Activated T-helper 1 cell treated with anti-CD3 and anti-CD28 coated beads, Interleukin-2, amount 50 U/mL, for 16 hours (primary cell): ENCODE measurements at places on chromosomes 7 and 10.

GRCh38 chr7:141161550-141162535 is 88.0 kb downstream of the TMEM178B start:
- DNase-seq = no peak

DNA sequence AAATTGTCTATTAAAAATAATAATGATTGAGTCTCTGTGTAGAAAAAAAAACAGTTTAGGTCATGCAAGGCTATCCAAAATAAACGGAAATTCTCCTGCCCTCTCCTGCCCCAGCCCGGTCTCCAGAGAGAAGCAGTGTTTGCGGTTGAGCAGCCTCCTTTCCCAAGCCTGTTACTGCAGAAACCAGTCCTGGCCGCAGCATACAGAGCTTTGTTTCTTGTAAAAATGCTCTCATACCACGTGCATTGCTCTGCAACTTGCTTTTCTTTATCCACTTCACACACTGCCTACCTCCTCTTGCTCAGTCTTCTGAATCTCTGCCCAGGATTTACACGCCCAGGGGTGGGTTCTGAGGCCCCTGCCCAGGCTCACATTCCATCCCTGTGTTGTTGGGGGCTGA is 34.4 kb upstream of the CUL1 start:
- no peak for DNase-seq

GRCh38 chr10:63666836-63667383 is 145.7 kb downstream of the REEP3 start:
- DNase-seq = no peak

- DNase-seq = no peak
Measured at GRCh38 chr10:119370111-119370741, 162.9 kb downstream of the GRK5 start.

DNA sequence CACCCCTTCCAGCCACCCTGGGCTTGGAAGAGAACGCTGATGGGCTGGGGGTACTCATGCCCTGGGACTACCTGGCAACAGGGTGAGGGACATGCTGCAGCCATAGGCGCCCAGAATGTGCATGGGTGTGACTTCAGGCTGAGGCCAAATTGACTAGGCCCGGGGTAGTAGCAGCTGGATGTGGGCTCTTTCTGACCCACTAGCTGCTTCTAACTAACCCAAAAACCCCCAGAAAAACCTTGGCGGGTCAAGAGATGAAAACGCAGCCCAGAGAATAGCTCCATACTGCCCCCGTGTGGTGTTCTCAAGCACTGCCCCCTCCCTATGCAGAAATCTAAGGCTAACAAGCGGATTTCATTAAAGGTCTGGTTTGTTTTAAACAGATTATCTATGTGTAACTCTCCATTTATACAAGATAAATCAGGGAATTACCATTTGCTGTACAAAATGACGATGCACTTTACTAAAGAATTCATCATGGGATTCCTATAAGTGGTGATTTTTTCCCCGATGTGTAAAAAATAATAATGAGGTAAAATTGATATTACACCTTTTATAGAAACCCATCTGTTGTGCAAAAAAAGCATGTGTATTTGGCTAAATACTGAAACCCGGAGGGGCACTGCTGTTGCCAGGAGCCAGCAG is 4.2 kb downstream of the SMARCD3 start:
- no peak for DNase-seq

GRCh38 chr10:1735562-1735961 is 1.8 kb downstream of the ADARB2 start:
- DNase-seq = no peak

GRCh38 chr7:79090543-79090942 is 362.9 kb downstream of the MAGI2 start:
- no peak for DNase-seq

GRCh38 chr10:127920306-127921074 is 13.6 kb downstream of the PTPRE start:
- no peak for DNase-seq

DNA sequence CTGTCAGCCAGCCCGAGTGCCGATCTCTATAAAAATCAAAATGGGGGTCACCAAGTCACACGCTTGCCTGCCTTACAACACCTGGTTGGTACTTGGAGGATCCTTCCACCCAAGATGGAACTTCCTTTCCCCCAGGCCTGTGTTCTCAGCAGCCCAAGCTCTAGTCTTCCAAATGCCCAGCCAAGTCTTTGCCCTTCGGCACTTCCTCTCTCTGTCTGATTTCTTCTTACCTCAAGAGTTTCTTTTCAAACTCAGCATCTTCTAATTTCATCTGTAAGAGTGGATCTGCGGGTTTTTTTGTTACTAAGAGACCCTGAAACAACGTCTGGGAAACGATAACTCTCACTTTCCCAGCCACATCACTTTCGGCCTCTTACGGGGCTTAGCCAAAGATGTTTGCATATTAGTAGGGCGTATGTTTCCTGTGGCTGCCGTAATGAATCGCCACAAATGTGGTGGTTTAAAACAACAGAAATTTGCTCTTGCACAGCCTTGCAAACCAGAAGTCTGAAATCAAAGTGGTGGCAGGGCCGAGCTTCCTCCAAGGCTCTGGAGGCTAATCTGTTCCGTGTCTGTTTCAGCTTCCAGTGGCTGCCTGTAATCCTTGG is 219.9 kb downstream of the TCF7L2 start:
- no peak for DNase-seq

DNA sequence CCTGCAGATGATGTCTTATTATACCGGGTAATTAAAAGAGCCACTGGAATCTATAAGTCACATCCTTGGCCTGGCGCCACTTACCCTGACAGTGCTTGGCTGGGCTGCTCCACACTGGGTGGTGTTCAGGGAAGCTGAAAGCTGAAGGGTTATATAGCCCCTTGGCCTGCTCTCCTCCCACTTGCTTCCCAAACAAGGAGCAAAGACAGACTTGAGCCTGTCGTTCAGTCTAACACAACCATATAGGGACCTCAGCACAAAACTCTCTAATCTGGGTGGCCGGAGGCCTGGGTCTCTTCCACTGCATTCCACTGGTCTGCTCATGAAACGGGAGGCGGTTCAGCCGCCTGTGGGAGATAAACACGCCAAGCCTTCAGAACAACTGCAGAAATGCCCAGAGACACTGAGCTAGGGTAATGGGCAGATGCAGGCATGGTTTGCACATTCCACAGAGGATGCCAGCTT is at the start of gene ACTA2:
TSS of gene ACTA2 (minus strand) at position 127 of the 465 bp plus-strand sequence. CDS start 3,843 bp downstream, outside the sequence.
- DNase-seq = no peak

GRCh38 chr7:131829947-131830558 is 273.6 kb upstream of the PODXL start:
- no peak for DNase-seq

- no peak for DNase-seq
Measured at GRCh38 chr7:17802056-17802455, 138.2 kb downstream of the SNX13 start.

DNA sequence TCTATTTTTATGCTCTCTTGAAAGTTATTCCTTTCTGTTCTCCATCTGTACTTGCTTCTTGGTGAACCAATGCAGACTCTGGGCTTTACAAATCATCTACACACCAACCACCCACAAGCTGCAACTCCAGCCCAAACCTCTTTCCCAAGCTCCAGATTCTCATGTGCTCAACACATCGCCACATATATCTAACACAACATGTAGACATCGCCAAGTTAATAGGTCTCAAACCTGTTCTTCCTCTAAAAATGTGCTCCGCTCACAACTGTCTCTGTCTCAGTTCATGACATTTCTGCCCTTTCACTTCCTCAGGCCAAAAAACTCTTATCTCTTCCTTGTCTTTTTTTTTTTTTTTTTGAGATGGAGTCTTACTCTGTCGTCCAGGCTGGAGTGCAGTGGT is 95.7 kb upstream of the EEPD1 start:
- no peak for DNase-seq

DNA sequence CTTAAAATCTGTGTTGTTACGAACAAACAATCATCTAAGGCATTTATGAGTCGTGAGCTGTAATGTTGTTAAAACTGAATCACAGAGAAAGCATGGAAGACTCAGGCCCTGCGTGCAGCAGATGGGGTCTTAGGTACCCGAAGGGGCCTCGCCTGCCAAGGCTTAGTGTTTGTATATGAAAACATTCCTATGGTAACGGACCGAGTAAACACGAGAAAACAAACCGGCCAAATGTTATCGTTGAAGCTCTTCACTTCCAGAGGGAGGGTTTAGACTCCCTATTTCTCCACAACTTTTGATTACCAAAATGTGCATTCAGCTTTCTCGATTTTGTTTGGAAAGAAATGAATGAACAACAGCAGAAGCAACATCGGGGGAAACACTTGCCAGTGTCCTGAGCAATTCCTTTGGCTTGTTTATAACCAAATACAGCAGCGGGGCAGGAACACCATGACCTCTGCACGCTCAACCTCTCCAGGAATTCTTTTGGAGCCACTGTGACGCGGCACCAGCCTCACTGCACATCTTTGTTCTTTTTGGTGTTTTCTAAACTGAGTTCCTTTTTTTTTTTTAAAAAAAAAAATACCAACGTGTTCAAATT is 121.6 kb upstream of the KLF6 start:
- no peak for DNase-seq

DNA sequence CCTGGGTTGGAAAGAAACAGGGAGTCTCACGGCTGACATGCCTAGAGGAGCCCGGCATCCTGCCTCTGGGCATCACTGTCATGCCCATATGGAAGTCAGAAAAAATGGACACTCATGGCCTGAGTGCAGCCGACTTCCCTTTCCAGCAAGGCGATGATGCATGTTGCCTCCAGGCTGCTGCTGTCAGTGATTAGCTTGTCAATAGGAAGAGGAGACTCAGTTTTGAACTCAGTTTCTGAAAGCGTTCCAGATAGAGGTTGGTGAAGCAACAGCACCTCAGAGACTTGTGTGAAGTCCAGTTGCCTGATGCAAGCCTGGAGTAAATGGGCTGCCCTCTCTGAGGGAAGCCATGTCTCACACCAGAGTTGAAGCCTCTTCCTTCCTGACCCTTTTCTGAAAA is 148.4 kb downstream of the TPST1 start:
- DNase-seq = no peak

DNA sequence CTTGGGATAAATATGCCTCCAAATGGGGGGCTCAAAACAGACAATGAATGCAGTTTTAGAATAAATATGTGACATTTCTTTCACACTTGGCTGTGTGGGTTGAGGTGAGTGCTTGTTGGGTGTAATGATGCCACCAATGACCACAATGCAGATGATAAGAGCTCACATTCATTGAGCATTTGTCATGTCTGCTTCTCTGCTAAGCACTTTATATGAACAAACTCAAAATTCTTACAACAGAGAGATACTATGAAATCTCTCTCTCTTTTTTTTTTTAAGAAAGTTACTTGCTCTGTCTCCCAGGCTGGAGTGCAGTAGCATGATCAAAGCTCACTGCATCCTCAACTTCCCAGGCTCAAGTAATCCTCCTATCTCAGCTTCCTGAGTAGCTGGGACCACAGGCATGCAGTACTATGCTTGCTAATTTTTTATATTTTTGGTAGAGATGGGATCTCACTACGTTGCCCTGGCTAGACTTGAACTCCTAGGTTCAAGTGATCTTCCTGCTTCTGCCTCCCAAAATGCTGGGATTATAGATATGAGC is 185.4 kb downstream of the JCAD start:
- no peak for DNase-seq

- DNase-seq = no peak
Measured at GRCh38 chr7:48090095-48090805, 1.2 kb downstream of the UPP1 start.

DNA sequence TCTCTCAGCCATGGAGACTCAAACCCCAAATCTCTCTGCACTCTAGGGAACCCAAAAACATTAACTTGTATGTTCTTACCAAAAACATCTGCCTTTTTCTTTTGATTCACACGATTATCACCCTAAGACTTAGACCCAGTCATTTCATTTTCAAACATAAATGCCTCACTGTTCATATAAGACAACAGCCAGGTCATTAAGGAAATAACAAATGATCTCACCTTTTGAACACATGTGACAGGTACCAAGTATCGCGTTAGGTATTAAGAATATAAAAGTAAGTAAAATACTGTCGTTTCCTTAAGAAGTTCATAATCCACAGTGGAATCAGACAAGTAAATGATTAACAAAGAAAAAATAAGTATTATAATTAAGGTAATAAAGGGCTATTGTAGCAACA is 8.8 kb downstream of the TM9SF3 start:
- DNase-seq = no peak

- no peak for DNase-seq
Measured at GRCh38 chr7:158138329-158138597, 449.4 kb downstream of the PTPRN2 start.

- DNase-seq = no peak
Measured at GRCh38 chr7:158295966-158296797, 291.4 kb downstream of the PTPRN2 start.

DNA sequence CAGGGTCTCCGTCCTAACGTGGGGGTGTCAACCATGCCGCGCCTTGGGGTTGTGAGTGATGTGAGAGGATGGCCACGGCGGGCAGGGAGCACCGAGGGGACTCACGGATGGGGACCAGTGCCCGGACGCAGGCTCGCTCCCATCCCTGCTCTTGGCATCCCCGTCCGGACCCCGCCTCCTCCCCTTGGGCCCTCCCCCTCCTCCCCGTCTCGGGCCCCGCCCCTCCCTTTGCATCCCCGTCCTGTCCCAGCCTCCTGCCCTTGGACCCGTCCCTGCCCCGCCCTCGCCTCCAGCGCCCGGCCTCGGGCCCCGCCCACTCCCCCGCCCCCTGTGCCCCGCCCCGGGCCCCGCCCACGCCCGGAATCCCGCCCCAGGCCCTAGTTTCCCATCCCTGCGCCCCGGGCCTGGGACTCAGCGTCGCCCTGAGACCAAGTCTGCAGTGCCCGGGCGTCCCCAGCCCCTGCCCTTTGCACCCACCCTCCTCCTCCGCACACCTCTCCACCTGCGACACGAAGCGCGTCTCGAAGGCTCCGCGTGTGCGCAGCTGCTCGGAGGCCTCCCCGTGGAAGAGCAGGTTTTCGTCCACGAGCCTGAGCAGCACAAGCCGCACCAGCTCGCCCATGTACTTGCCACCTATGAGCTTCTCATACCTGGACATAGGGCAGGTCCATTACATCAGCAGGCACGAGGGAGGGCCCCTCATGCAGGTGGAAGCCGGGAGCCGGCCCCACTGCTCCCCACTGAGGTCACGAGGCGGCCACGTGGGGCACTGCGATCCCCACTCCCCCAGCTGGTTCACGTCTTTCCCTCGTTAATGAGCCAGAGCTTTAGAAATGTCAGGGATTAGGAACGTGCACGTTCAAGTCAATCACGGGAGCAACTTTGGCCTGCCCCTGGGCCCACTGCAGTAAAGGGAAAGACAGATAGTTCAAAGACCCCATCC is 5.1 kb upstream of the MYL7 start:
- no peak for DNase-seq

DNA sequence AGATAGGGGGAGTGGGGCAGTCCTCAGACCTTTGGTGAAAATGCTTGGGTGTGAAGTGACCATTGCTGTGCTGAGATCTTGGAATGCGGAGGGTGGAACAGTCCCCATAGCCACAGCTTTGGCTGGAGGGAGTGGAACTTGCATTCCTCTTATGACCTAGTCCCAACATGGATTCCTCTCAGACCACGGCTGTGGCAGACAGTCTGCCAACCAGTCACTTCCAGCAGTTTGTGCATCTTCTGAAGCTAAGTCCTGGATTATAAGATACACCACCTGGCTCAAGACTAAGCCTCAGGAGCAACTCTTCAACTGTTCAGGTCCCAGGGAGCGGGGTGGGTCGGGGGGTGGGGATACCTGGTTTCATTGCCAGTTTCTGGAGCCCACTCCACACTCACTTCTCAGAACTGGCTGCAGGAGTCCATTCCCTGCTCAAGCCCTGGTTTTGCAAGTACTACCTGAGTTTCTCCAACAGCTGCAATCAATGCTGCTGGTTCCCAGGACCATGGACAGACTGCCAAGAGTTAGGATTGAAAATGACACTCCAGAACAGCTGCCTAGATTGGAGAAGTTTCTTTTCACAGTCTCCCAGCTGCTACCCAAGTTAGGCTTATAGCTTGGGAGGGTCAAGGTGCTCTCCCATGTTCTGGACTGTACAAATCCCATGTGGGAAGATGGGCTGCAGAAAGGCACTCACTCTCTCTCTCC is 29.1 kb upstream of the DGKB start:
- DNase-seq = no peak

GRCh38 chr7:129671266-129671665 is 59.7 kb downstream of the NRF1 start:
- DNase-seq = no peak
